ENCODE measurements at places on chromosomes 4 and X.

DNA sequence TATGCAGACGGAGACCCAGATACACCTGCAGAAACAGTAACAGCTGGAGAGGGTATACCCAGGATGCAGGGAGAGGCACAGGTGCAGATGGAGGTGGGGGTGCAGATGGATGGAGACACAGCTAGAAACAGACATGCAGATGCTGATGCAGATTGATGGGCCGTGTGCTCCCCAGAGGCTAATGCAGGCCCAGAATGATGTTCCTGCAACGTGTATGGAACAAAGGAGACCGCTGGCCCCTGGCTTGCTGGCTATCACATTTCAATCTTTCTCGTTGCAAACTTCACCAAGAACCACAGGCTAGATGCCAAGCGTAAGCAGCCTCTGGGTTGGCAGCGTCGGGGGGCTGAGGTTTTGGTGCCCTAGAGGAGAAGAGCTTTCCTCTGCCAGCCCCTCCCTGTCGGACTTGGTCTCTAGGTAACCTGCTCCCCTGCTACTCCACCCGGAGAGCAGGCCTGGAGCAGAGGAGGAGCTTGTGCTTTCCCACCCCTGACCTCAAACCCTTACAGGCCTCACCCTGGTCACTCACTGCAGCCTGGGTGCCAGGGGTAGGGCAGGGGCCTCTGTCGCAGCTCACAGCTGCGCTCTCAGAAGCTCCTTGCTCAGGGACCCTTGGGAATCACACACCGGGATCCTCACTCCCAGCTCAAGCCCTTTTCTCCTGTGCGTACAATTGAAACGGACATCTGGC is 69.0 kb upstream of the PSAPL1 start:
- no peak for DNase-seq

GRCh38 chrX:3567686-3568085 is 145.8 kb downstream of the PRKX start:
- no peak for DNase-seq

DNA sequence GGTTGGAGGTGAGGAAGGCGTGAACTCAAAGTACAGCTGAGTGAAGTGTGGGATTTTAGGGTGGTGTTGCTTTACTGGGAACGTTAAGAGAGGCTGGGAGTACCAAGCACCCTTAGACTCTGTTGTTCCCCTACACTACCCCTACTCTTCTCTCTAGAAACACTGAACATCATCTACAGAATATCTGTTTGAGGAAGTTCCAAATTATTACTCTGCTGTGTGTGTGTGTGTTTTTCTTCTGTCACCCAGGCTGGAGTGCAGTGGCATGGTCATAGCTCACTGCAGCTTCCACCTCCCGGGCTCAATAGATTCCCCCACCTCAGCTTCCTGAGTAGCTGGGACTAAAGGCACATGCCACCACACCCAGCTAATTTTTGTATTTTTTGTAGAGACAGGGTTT is 76.7 kb upstream of the AP1S2 start:
- DNase-seq, result no peak

- DNase-seq, result no peak
Observed at GRCh38 chr4:176799653-176800052, 6.9 kb upstream of the VEGFC start.

DNA sequence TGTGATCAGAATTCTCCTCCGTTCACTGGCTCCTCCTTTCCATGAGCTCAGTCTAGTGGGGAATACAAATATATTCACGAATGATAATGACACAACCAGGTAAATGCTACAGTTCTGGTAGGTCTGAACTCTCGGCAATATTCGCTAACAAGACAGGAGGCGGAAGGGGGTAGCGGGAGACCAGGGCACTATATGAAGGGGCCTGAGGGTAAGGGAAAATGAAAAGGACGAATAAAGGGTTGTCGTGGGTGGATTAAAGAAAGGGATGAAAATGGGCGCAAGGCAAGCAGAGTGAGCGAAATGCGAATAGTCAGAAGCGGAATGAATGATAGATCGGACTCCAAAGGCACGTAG is 743 bp downstream of the NKAP start:
- DNase-seq, result no peak

DNA sequence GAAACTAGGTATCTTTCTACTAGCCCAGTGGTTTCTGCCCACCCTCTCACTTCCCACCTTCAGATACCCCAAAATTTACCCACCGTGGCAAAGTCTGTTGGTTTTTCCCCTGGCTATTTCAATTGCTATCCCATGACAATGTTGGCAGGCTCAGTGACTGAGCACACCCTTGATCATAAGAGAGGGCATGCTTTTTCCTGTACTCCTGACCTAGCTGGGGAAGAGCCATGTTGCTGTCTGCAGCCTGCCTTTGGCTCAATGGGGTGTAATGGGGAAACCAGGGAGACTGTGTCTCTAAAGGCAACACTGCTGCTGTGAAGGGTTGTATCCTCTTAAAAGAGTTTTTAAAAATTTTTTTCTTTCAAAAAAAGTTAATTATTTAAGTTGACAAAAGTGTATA is 90.4 kb upstream of the CITED1 start:
- no peak for DNase-seq

DNA sequence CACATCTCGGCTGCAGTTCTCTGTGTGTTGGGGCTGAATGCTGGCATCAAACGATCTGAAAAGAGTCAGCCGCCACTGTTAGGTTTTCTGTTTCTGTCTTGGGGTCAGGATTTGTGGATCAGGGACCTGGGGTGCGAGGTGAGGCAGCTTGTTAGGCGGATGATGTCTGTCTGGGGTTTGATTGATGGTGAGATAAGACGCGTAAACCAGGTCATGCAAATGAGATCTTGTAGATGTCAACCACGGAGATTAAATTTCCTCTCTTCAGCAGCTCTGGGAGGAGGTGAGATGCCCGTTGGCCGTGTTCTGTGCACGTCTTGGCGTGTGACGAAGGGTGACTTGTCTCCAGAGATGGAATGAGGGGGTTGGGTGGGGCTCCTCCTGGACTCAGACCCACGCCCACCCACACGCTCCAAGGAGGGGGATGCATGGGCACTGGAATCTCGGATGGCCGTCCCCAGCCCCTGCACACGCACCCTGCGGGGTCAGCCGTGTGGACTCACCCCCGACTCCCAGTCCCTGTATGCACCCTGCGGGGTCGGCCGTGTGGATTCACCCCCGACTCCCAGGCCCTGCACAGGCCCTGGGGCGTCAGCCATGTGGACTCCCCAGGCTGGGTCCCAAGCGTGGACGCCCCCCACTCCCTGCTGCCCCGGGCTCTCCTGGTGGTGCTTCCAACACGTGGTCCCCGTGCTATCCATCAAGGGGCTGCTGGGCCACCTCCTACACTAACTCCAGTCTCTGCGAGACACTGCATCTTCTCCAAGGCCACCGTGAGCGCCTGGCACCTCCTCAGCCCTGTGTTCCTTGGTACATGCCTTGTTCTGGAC is 16.0 kb upstream of the UVSSA start:
- DNase-seq, result peak; percentile 51

- no peak for DNase-seq
Observed at GRCh38 chr4:151643564-151643963, 117.2 kb downstream of the GATB start.

- no peak for DNase-seq
Observed at GRCh38 chr4:132823419-132823818, 325.7 kb upstream of the PCDH10 start.

- no peak for DNase-seq
Observed at GRCh38 chrX:70970482-70970995, 39.6 kb upstream of the SLC7A3 start.

- DNase-seq, result no peak
Observed at GRCh38 chr4:44916411-44916810, 190.1 kb upstream of the GNPDA2 start.

DNA sequence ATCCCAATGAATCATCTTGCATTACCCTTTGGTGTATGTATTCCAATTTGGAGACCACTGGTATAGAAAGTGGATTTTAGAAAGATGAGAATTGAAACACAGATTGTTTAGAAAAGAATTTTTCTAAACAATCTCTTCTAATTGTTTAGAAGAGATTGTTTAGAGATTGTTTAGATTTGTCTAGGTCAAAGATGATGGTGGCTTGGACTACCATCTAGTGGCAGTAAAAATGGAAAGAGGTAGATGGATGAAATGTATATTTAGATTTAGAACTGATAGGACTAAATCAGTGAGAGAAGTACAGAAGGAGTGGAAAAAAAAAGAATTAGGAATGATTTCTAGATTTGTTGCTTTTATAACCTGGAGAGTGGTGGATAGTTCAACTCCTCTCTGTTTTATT is 70.6 kb downstream of the ARSJ start:
- no peak for DNase-seq

- DNase-seq, result no peak
Observed at GRCh38 chr4:70701271-70701670, 12.9 kb downstream of the UTP3 start.

GRCh38 chr4:62913065-62913464 is 1496.2 kb downstream of the TECRL start:
- DNase-seq, result no peak

DNA sequence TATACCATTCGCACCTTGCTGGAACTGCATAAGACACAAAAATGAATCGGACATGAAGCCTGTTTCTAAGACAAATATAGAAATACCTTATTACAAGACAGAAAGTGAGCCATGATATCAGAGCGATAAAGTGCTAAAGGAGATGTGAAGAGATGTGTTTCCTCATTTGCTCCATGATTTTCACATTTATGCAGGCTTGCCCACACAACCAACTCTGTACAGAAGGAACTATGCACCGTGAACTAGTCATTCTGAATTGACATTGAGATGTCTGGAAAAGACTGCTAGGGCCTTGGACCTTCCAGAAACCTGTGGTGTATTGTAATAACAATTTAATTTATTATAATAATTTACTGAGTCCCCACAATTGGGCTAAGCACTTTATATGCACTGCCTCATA is 38.6 kb upstream of the TXK start:
- DNase-seq, result no peak

- no peak for DNase-seq
Observed at GRCh38 chrX:153778684-153779101, 2.1 kb upstream of the SRPK3 start.

DNA sequence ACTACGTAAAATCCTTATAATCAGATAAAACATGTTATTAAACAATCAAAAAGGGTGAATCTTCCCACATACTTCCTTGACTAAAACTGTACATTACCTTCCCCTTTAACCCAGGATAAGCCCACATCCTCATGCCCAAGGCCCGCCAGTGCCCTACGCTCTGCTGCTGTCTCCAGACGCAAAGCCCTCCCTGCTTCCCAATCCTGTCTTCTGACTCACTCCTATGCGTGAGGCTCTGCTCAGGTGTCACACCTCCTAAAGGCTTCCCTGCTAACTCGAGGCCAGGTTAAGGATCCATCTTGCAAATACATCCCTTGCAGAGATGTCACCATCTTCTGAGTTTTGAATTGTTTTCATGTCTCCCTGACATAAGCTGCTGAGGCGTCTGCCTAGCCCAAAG is 61.6 kb downstream of the STX18 start:
- no peak for DNase-seq

DNA sequence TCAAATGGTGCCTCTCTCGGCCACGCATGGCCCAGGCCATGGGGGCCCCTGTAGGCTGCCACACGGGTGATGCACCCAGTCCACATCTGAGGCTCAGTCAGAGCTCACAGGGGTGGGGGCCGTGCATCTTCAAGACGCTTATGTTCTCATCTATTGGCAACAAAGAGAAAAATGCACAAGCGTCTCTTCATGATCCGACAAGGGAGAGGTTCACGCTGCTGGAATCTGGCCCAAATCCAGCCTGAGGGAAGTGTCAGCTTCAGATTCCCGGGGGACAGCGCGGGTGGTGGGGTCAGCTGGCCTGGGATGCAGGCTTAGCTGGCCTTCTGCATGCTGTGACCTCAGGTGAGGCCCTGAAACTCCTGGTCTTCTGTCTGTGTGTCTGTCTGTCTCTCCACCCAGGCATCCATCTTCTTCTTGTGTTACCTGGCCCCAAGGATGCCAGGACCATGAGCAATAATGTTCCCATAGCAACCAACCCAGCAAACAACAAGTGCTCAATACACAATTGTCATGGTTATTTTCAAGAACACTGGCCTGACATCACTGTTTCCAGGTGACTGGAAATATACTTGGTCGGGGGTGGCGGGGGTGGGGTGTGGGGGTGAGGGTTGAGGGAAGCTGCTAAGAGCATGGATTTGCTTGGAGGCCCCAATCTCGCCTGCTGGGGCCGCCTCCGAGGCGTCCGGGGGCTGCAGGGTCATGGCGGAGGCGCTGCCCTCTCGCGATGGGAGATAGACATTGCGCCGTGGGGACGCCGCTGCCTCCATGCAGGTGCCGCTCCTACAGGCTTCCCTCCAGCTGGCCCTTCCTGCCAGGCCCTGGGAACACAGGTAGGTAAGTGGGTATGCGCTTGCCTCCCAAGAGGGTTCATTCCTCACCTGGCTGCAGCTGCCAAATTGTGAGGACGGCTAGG is 48.3 kb downstream of the ABLIM2 start:
- DNase-seq, result no peak

DNA sequence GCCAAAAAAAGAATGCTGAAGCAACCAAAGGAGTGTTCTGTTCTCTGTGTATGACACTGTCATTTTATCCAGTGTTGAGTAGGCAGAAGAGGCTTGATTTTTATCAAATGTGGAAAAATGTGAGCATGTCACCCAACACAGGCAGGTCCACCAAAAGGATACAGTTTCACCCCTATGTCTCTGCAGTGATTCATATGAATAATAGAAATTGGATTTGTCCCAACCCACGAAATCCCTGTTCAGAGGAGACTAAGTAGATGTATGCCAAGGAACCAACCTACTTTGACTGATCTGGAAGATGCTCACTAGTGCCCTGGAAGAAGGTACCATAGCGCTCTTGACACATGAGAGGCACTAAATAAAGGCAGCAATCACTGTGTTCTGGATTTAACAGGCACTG is 72.5 kb downstream of the FGF13 start:
- no peak for DNase-seq

GRCh38 chr4:56959100-56959499 is 18.3 kb downstream of the NOA1 start:
- no peak for DNase-seq

- DNase-seq, result no peak
Observed at GRCh38 chrX:119067023-119067739, 5.6 kb upstream of the CT47C1 start.

- DNase-seq, result no peak
Observed at GRCh38 chr4:151434183-151434860, 25.3 kb downstream of the FHIP1A start.

- no peak for DNase-seq
Observed at GRCh38 chr4:16585053-16585452, 313.4 kb downstream of the LDB2 start.

GRCh38 chr4:97923096-97923495 is 220.2 kb downstream of the STPG2 start:
- no peak for DNase-seq

DNA sequence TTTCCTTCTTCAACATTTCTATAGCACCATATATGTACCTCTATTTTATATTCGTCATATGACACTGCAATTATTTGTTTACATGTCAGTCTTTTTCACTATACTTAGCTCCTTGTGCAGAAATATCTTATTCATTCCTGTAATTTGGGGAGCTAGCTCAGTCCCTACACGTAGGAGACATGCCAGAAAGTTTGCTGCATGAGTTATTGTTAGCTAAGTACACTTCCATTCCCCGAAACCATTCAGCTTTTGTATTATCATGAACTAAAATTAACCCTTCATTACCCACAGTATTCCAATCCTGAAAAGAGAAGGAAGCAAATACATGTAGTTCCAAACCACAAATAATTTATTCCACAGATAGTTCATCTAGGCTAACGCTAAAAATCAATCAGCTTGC is 10.2 kb downstream of the CBR4 start:
- DNase-seq, result no peak
